Gastrocnemius medialis (tissue), 4 donors: ENCODE measurements at places on chromosomes 1 and 21. TPM values are rescaled to one million over a fixed set of nuclear protein-coding genes. Genes with fewer than 3 reads are reported as not detected.

Gene PIK3C2B
- total RNA-seq = 3.0 TPM

Gene LCE1F
- total RNA-seq = not detected

Gene FCRLA
- not detected for total RNA-seq

Gene TSSK3
- not detected for total RNA-seq

Gene PRKCZ
- total RNA-seq = not detected

Gene CD52
- total RNA-seq = not detected

Gene NDUFS2
- 226 TPM for total RNA-seq

Gene NT5C1A
- 46.5 TPM for total RNA-seq

DNA sequence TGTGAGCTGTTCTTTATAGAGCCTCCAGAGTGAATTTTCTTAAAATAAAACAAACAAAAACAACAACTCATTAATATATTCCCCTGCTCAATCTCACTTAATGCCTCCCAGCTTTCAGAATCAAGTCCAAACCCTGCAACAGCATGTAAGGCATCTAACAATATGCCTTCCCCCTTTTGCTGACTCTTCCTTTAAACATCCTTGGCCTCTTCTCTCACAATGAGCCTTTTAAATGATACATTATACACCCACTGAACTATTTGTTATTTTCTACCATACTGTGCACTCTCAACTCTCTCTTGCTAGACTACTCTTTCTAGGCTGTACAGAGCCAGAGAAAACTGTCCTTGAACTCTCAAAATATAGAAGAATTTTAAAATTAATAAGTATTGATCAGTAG lies 115.2 kb upstream of the SNX7 start:
- H3K4me1 ChIP-seq = no peaks in the 10 kb centered on the region
- no peak overlapping the region for H3K4me3 ChIP-seq
- no peak overlapping the region for H3K27ac ChIP-seq
- H3K36me3 ChIP-seq = no peaks in the 10 kb centered on the region

DNA sequence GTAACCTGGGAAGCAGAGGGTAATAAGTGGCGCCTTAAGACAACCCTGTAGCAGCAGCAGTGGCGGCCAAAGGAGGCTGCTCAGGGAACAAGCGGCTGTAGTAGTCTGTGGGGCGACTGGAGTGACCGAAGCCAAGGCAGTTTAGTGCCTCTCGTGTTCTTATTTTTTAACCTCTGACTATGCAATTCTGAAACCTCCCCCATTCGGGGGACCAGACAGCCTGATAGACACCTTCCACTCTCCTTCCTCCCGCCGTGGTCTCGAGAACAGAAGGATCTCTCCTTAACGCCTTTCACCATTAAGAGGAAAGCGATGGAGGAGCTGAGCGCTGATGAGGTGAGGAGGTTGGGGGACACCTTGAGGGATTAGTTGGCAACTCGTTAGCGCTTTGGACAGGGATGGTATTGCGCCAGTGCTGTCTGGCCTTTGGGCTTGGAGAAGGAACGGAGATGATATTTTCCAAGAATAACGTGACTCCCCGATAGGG lies 644 bp downstream of the UBE4B start:
- peaks cover 19% of the 10 kb centered on the region for H3K36me3 ChIP-seq
- H3K4me1 ChIP-seq = peaks cover 26% of the 10 kb centered on the region
- no peaks in the 10 kb centered on the region for H3K27me3 ChIP-seq
- DNase-seq = peak; percentile 46
- peak overlapping the region; percentile 92 for H3K27ac ChIP-seq

DNA sequence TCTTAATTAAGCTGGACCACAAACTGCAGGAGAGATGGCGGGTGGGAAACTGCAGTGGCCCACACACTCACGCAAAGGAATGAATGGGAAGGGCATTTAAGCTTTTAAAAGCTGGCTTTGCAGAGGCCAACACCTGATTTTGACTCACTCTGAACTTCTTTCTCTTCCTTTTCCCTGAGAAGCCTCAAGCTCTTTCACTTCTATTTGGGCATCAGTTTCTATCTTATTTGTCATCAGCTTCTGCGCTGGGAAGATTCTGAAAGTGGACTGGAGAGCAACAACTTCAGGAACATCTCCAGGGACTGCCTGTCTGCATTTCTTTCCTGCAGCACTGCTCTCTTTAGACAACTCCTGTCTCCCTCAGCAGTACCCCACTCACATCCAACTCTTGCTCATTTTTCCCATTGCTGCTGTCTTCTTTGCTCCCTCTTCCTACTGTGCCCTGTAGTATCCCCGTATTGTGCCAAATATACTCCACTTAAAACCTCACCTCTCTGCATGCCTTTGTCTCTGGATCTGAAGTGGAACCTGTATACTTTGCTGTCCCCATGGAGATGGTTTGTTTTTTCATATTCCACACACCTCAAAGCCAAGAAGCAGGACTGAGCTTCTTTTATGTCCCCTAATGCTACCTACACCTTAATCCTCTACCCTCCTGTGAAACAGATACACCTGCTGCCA lies 143.3 kb upstream of the JUN start:
- no peaks in the 10 kb centered on the region for H3K27me3 ChIP-seq
- H3K4me3 ChIP-seq = no peak overlapping the region
- no peaks in the 10 kb centered on the region for H3K36me3 ChIP-seq
- peaks cover 24% of the 10 kb centered on the region for H3K4me1 ChIP-seq
- no peak overlapping the region for H3K27ac ChIP-seq
- no peak for DNase-seq

GRCh38 chr1:173768827-173769226 lies 54.0 kb downstream of the KLHL20 start:
- H3K27me3 ChIP-seq = no peaks in the 10 kb centered on the region
- DNase-seq = no peak

DNA sequence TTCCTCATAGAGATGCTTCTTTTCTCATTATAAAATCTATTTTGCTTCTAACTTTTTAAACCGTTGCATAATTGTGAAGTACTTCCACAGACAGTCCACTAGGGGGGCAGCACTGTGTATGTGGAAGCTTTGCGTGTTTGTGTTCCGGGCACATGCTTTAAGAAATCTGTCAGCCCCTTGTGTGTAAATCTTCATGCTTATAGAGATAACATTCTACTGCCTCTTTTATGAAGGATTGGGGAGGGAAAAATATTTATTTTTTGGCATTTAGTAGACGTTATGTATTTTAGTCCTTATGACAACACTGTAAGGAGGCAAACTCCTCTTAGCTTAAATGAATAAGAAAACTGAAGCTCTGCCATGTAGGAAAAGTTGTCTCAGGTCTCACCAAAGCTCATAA lies 157.3 kb upstream of the PTGFR start:
- H3K4me1 ChIP-seq = no peaks in the 10 kb centered on the region
- no peaks in the 10 kb centered on the region for H3K27me3 ChIP-seq
- no peak for DNase-seq
- H3K27ac ChIP-seq = no peak overlapping the region
- no peaks in the 10 kb centered on the region for H3K36me3 ChIP-seq
- H3K4me3 ChIP-seq = no peak overlapping the region

- no peaks in the 10 kb centered on the region for H3K36me3 ChIP-seq
- DNase-seq = no peak
- no peak overlapping the region for H3K4me3 ChIP-seq
- H3K27ac ChIP-seq = no peak overlapping the region
- no peaks in the 10 kb centered on the region for H3K27me3 ChIP-seq
Measured at GRCh38 chr1:213678348-213678747, 309.4 kb upstream of the PROX1 start.

DNA sequence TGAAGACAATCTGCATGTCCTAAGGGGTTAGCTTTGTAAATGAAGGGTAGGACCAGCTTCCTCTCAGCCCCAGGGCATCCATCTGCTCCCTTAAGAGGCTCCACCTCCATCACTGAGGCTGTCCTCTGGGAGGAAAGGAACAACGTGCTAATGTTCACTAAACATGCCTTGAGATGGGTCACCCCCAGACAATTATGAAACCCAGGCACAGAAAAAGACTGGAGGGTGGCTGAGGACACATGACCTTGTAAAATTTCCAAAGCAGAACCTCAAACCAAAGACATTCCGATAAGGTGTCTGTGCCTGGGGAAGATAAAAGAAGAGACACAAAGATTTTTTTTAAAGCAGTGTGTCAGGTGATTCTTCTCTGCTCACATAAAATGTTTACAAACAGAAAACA lies 37.6 kb upstream of the ZNF124 start:
- H3K36me3 ChIP-seq = peaks cover 8% of the 10 kb centered on the region
- H3K4me3 ChIP-seq = peak overlapping the region; percentile 90
- H3K27ac ChIP-seq = peak overlapping the region; percentile 77
- no peaks in the 10 kb centered on the region for H3K27me3 ChIP-seq
- DNase-seq = no peak
- peaks cover 18% of the 10 kb centered on the region for H3K4me1 ChIP-seq

DNA sequence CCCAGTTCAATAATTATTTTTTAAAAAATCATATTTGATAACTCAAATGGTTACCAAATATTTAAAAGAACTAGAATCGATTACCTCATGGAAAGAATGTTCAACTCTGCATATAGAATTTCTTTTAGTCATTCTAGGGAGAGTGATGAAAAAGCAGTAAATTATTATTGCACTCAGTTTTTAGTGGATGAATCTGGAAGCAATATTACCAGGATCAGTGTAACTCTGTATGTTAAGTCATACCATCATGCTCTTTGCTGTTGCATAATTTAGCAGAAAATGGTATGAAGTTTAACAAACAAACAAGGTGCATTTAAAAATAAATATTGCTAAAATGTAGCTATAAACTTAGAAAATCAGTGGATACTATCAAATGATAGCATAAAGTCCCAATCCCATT lies 46.1 kb upstream of the ARHGAP29 start:
- H3K4me3 ChIP-seq = no peak overlapping the region
- H3K27me3 ChIP-seq = no peaks in the 10 kb centered on the region
- H3K27ac ChIP-seq = no peak overlapping the region
- no peak for DNase-seq
- H3K36me3 ChIP-seq = no peaks in the 10 kb centered on the region

DNA sequence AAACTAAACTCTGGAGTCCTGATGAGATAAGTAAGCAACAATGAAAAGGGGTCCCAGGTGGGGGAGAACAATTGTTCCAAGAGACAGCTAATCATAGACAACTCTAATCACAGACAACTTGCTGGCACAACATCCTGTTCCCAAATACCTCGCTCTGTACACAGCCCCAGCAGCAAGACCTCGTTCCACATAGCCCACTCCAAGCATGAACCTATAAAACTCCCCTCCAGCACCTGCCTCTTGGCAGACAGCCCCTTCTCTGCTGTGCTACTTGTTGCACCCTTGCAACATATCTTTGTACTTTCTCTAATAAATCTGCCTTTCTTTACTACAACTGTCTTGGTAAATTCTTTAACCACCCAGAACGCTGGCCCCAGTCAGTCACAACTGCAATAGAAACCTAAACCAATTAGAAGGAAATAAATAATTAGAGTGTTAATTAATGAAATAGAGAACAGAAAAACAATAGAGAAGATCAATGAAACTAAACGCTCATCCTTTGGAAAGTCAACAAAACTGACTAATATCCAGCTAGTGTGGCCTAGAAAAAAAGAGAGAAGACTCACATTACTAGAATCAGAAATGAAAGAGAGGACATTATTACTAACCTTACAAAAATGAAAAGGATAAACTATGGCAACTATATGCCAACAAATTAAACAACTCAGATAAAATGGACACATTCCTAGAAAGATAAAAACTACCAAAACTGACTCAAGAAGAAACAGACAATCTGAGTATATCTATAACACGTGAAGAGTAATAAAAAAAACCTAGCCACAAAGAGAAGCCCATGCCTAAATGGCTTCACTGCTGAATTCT lies 36.1 kb downstream of the LRRC40 start:
- no peaks in the 10 kb centered on the region for H3K27me3 ChIP-seq
- H3K27ac ChIP-seq = no peak overlapping the region
- H3K4me1 ChIP-seq = no peaks in the 10 kb centered on the region
- peaks cover 9% of the 10 kb centered on the region for H3K36me3 ChIP-seq
- no peak for DNase-seq
- H3K4me3 ChIP-seq = no peak overlapping the region

- H3K4me3 ChIP-seq = no peak overlapping the region
- H3K27me3 ChIP-seq = no peaks in the 10 kb centered on the region
- H3K4me1 ChIP-seq = no peaks in the 10 kb centered on the region
- H3K36me3 ChIP-seq = no peaks in the 10 kb centered on the region
Measured at GRCh38 chr1:153431427-153431826, 15.1 kb downstream of the S100A7A start.

DNA sequence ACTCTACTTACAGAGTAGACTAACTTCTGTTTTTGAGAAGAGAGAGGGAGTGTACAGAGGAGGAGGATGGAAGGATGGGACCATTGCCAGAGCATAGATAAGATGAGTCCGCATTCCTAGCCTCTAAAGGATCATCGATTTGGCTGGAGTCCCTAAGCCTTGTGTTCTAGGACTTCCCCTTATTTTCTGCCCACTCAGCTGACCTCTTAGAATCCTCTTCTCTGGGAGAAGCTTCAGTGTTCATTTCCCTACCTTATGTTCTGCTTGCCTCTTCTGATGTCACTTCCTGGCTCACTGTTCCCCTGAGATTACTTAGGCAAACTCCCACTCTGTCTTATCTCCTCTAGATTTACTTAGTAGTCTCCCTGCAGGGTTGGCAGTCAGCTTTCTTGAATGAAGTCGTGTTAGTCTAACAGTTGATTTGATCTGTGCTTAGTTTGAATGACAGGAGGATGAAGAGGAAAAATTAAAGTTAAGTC lies 156.7 kb downstream of the SYT2 start:
- peak overlapping the region; percentile 29 for H3K27ac ChIP-seq
- H3K4me3 ChIP-seq = no peak overlapping the region
- no peak for DNase-seq
- no peaks in the 10 kb centered on the region for H3K36me3 ChIP-seq
- no peaks in the 10 kb centered on the region for H3K27me3 ChIP-seq

DNA sequence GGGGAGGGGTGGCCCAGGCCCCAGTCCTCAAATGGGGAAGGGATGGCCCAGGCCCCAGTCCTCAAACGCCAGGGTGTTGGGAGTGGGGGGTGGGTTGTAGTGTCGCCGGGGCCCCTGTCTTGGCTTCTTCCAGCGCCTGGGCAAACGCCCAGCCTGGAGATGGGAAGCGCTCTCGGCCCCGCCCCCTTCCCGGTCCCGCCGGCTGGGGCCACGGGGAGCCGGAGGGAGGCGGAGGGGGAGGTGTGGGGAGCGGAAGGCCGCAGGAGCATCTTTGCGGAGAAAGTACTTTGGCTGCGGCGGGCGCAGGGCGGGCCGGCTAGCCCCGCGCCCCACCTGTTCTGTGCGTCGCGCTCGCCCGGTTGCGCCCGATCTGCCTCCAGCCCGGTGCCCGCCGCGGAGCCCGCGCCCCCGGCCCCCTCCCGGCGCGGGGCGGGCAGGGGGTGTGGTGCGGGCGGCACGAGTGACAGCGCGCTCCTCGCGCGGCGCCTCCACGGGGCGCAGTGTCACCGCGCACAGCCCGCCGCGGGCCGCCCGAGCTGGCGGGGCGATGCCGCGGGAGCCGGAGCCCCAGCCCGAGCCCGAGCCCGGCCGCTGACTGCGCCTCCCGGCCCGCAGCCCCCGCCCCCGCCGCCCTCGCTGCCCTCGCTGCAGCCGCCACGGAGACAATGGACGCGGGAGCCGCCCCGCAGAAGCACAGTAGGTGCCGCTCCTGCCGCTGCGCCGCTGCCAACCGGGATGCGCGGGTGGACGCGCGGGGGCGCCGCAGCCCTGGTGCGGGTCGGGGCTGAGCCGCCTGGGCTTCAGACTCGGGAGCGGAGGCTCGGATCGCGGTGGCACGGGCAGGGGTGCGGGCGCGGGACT lies 31.1 kb upstream of the PEX10 start:
- no peak overlapping the region for H3K27ac ChIP-seq
- peaks cover 54% of the 10 kb centered on the region for H3K27me3 ChIP-seq
- no peaks in the 10 kb centered on the region for H3K36me3 ChIP-seq
- no peak for DNase-seq
- no peaks in the 10 kb centered on the region for H3K4me1 ChIP-seq
- H3K4me3 ChIP-seq = no peak overlapping the region
